Type B pancreatic cell (in vitro differentiated cells): ENCODE measurements at places on chromosomes 11 and 22. TPM values are rescaled to one million over a fixed set of nuclear protein-coding genes. Genes with fewer than 3 reads are reported as not detected.

GRCh38 chr11:125188021-125188420 is 23.5 kb downstream of the PKNOX2 start:
- no peak for DNase-seq

GRCh38 chr11:17479284-17480214 is 2.9 kb upstream of the ABCC8 start:
- DNase-seq: no peak

- DNase-seq: no peak
Observed at GRCh38 chr22:44555046-44555445, 57.0 kb upstream of the RTL6 start.

DNA sequence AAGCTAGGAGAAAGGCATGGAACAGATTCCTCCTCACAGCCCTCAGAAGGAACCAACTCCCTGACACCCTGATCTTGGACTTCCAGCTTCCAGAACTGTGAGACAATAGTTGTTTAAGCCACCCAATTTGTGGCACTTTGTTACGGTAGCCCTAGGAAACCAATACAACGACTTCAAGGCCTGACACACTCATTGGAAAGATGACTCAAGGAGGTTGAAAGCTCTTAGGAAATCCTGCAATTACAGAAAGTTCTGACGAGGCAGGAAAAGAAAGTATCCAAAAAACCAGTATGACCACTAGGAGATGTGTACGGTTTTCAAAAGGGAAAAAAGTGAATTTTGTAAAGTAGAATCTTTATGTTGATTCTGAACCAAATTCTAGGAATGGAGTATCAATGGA is 161.4 kb downstream of the SWAP70 start:
- no peak for DNase-seq

- DNase-seq: no peak
Observed at GRCh38 chr11:83819931-83820549, 533.9 kb upstream of the CCDC90B start.

DNA sequence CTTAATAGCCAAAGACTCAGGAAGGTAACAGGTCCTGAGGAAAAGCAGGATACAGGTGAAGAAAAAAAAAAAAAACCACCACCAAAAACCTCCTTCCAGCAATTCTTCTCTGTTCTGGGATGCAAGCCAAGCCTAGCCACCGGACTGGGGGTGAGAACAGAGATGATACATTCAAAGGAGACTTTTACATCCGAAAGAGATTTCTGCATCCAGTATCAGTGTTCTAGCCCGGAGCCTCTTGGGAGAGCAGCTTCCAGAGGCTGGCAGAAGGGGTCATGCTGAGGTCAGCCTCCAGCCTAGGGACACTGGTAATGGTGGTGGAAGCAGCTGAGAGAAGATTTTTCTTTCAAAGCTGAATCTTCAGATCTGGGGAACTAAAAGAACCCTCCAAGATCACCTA is 76.2 kb downstream of the KCNC1 start:
- no peak for DNase-seq

DNA sequence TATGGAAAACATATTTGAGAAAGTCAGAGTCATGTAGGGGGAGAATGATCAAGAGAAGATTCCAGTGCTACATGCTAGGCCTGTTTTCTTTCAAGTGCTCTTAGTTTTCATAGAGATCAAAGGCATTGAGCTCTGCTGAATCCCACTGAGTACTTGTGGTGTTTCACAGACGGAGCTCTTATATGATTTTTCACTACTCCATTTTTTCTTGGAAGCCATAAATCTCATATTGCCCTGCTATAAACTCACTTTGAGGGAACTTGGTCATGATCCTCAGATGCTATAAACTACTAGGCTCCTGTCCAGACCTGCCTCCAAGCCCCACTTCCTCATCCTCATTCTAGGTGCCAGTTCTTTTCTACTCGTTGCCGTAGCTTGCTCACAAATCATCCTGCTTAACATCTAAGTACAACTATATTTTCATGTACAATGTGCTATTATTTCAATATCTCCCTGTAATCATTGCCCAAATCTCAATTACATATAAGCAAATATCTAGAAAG is 180.8 kb upstream of the CCDC179 start:
- no peak for DNase-seq

DNA sequence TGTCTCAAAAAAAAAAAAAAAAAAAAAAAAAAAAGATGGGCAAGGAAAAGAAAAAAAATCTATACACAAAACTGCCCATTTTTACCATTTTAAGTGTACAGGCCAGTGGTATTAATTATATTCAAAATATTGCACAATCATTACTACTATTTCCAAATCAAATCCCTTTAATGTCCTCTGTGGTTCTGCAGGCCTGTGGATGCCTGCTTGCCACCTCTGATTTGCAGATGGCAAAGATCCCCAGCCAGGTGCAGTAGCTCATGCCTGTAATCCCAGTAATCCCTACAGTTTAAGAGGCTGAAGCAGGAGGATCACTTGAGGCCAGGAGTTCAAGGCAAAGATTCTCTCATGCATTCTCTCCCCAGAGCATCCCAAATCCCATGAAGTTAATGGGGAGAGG is 20.2 kb downstream of the RFPL1 start:
- no peak for DNase-seq

GRCh38 chr22:37425800-37426705 is 1.2 kb downstream of the ELFN2 start:
- DNase-seq: no peak

GRCh38 chr11:75346912-75347647 is 4.4 kb downstream of the ARRB1 start:
- no peak for DNase-seq

DNA sequence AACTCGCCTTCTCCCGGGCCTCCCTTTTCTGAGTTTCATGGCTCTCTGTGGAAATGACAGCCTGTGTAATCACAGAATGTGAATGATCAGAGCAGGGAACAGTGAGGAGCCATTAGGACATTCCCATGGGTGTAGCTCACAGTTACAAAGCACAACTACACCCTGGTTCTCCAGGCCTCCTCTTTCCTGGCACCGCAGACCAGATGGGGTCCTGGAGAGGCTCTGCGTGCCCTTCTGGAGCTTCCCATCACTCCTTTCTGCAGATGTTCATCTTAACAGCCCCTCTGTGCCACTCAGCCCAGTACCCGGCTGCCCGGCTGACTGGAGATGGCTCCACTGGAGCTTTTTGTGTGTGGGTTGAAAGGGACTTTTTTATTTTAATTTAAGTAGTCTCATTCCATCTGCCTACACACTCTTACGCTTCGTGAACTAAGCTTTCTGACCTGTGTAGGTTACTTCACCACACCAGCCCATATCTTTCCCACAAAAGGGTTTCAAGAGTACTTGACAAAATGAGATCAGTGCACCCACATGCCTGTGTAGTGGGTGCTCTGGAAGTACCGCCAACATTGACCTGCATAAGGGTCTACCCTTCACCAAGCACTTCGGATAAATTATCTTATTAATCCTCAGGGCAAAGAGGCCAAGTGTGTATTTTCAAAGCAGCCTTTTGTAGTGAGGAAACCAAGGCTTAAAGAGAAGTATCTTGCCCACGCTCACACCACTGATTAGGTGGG is 29.8 kb downstream of the SREBF2 start:
- DNase-seq: no peak

DNA sequence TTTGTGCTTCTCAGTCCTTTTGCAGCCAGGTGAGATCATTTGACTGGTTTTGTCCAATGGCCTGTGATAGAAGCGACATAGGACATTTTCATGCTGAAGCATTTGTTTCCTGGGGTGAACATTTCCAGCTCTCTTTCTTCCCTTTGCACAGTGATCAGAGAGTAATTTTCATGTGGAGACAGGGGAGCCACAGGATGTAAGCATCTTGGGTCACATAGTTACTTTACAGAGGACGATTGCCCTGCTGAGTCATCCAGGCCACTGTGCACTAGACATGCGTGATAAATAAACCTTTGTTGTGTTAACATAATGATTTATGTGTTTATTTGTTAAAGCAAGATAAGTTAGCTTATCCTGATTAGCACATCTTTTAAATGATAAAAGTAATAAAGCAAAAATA is 263.5 kb upstream of the CCDC179 start:
- no peak for DNase-seq

GRCh38 chr11:67663532-67664212 is 10.8 kb downstream of the ALDH3B2 start:
- no peak for DNase-seq

- no peak for DNase-seq
Observed at GRCh38 chr22:23840026-23840425, 1.2 kb upstream of the DERL3 start.

- no peak for DNase-seq
Observed at GRCh38 chr22:43473441-43473840, 61.6 kb downstream of the MPPED1 start.

- DNase-seq: no peak
Observed at GRCh38 chr11:110428956-110429730, 605 bp upstream of the FDX1 start.

DNA sequence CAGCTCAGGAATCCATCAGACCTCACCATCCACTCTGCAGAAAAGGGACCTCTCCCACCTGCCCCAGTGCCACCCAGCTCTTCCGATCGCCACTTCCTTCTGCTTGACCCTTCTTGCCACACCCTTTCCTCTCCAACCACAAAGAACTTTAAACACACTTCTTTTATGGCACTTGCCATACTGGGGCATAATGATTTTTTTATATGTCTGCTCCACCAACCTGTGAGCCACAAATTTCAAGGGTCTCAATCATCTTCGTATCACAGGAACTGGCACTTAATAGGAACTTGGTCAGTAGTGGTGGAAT is 11.7 kb upstream of the MYH9 start:
- no peak for DNase-seq

GRCh38 chr11:61684870-61685616 is 4.9 kb downstream of the DAGLA start:
- DNase-seq: no peak

GRCh38 chr11:63369165-63369970 is at the start of gene SLC22A9:
TSS of gene SLC22A9 (plus strand) at chr11:63369785. CDS start at chr11:63370057, 272 bp downstream.
- DNase-seq: no peak

GRCh38 chr11:108804511-108804910 is 139.6 kb downstream of the DDX10 start:
- no peak for DNase-seq

GRCh38 chr11:1297011-1297575 is 12.3 kb downstream of the TOLLIP start:
- peak; percentile 42 for DNase-seq

DNA sequence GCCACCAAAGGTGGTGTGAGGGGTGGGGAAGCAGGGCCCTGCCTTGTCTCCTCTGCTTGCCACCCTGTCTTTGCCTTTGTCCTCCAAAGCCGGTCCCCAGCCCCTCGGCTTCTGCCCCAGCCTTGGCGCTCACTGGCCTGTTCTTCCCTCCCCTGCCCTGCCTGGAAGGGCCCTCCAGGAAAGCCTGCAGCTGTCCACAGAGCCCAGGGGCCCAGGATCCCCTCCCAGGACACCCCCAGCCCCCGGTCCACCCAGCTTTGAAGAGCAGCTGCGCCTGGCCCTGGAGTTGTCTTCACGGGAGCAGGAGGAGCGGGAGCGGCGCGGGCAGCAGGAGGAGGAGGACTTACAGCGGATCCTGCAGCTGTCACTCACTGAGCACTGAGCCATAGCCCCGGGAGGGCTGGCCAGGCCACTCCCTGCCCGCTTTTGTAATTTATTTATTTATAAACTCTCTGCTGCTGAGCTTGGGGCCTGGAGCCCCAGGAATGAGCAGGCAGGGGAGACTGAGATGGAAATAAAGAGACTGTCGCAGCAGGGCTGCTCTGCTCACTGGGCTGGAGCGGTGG is 1.3 kb upstream of the SSH3 start:
- no peak for DNase-seq

GRCh38 chr11:121032546-121032945 is 8.6 kb downstream of the TBCEL start:
- no peak for DNase-seq

DNA sequence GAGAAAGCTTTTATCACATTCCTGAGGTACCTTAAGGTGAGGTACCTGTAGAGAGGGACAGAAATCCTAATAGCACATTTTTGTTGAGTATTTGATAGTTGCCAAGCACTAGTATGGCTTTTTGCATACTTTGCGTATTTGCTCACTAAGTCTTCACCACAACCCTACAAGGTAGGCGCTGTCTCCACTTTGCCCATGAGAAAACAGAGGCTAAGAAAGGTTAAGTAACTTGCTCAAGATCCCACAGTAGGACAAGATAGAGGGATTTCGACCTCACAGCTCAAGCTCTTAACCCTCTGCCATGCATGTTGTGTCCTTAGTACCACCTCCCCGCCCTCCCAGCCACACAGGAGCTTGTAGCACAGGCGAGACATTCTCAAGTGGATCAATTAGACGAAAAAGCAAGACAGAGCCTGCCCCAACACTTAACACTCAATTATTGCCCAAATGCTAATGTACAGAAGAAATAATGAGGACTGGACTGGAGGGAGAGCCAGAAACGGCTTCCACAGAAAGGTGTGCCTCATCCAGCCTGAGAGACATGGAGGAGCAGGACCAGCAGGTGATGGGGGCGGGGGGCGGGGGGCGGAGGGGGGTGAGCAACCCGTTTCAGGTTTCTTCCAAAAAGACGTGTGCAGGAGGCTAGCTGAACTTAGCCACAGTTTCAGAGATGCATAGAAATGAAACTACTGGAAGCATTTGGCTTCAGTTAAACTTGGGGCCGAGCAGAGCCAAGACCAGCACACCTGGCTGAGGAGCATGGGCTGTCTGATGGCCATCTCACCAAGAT is 26.7 kb upstream of the CD44 start:
- DNase-seq: no peak

The TRIM49 gene
- not detected in 2 replicates for total RNA-seq

The CREBZF gene
- 43.2 and 55.7 TPM in 2 replicates for total RNA-seq

The TMEM25 gene
- total RNA-seq: 35.8 and 47.3 TPM in 2 replicates

The SHISA8 gene
- 0.22 and 0.45 TPM in 2 replicates for total RNA-seq

The SESN3 gene
- 58.2 and 107 TPM in 2 replicates for total RNA-seq

The PRR33 gene
- total RNA-seq: not detected in 2 replicates

The FREY1 gene
- 0.90 and 1.4 TPM in 2 replicates for total RNA-seq

The HEPHL1 gene
- total RNA-seq: 0.05 TPM in 1 of 2 replicates, not detected in the other

The APOL4 gene
- total RNA-seq: 0.67 and 1.4 TPM in 2 replicates

The OR5B21 gene
- not detected in 2 replicates for total RNA-seq

The OR10AG1 gene
- not detected in 2 replicates for total RNA-seq

The RAG2 gene
- 0.14 TPM in 1 of 2 replicates, not detected in the other for total RNA-seq

The FDXACB1 gene
- total RNA-seq: 2.6 and 2.9 TPM in 2 replicates

The HPS5 gene
- 18.1 and 18.9 TPM in 2 replicates for total RNA-seq

The CD59 gene
- 204 and 292 TPM in 2 replicates for total RNA-seq

The OR5D13 gene
- total RNA-seq: not detected in 2 replicates

The PDE3B gene
- 12.9 and 16.6 TPM in 2 replicates for total RNA-seq
